ENCODE measurements at places on chromosomes 13 and 19.
A peak's percentile ranks its signal among the peaks of the same experiment; 100 is the strongest.

- DNase-seq = peak; percentile 70
Observed at GRCh38 chr19:34220472-34221063, 33.8 kb upstream of the GARRE1 start.

DNA sequence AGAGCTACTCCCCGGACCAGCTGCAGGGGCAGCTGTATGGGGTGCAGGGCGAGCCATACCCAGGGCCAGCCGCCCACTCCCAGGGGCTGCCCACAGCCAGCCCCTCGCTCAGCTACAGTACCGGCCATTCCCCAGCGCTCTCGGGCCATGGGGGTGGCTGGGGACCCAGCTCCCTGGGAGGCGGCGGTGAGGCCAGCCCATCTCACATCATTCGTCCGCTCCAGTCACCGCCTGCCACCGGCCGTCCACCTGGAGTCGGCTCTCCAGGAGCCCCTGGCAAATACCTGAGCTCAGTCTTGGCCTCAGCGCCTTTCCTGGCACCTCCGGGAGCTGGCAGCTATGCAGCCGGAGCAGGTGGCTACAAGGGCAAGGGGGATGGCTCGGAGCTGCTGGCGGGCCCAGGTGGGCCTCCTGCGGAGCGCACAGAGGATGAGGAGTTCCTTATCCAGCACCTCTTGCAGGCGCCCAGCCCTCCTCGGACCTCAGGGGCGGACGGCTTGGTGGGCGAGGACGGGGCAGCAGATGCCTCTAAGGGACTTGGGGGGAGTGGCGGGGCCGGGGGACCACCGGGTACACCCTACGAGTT lies 4.9 kb downstream of the PRR12 start:
- DNase-seq = no peak

GRCh38 chr13:42011601-42012350 lies 36.7 kb upstream of the DGKH start:
- DNase-seq = no peak

DNA sequence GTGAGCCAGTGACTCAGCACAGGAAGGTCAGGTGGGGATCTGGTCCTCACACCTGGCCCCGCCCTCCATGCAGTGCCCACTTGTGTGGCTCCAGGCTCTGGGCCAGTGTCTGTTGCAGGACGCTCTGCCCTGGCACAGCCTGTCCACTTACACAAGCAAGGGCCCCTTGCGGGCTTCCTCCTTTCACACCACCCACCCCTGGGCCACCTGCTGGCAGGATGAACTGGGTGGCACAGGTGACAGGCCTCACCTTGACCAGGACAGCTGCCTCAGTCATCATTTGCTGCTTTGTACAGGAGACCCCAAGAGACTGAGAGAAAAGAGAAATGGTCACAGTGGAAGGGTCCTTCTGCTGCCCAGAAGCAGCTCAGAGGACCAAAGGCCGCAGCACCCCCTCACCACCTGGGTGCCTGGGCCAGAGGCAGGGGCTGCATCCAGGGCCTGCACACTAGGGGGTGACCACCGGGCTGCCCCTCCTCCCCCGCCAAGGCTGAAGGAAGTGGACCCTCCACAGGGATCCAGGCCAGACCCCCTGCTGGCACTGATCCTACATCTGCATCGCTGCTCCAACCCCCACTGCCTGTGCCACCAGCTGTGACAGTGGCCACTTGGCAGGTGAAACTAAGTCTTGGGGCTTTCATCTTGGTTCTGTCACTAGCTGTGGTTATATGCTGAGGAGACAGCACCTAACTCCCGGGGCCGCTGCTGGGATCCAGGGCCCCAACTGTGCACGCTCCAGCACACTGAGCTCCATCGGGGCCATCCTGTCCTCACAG lies 110.3 kb downstream of the TUBA3C start:
- DNase-seq = no peak

GRCh38 chr19:16917401-16917800 lies 28.6 kb downstream of the F2RL3 start:
- no peak for DNase-seq

DNA sequence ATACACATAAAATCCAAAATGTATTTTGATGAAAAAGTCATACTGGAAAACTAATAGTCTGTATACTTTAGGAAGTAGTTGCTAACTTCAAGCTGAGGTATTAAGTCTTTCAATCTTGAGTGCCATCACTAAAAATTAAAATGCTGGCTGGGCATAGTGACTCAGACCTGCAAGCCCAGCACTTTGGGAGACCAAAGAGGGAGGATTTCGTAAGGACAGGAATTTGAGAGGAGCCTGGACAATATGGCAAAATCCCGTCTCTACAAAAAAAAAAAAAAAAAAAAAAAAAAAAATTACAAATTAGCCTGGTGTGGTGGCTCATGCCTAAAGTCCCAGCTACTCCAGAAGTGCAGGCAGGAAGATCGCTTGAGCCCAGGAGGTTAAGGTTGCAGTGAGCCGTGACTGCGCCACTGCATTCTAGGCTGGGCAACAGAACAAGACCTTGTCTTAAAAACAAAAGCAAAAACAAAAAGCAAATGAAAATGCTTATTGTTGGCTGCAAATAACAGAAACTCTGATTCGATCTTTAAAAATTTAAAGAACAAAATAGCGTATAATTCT lies 1994.2 kb upstream of the PCDH20 start:
- no peak for DNase-seq

DNA sequence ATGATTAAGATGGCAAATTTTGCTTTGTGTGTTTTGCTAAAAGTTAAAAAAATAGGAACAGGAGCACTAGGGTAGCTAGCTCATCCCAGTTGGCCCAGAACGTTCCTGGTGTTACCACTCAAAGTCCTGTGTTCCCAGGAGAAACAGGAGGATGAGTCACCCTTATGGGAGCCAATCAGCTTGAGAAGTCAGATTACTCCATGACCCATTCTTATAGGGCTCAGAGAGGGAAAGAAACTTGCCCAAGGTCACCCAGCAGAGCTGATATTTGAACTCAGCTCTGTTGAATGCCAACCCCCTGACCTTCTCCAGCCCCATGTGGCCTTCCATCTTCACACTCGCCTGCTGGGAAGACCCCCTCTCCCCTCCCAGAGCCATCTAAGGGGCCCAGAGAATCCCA lies 13.0 kb downstream of the NMRK2 start:
- DNase-seq = no peak

GRCh38 chr19:40512473-40513344 lies 45.9 kb downstream of the SPTBN4 start:
- no peak for DNase-seq

DNA sequence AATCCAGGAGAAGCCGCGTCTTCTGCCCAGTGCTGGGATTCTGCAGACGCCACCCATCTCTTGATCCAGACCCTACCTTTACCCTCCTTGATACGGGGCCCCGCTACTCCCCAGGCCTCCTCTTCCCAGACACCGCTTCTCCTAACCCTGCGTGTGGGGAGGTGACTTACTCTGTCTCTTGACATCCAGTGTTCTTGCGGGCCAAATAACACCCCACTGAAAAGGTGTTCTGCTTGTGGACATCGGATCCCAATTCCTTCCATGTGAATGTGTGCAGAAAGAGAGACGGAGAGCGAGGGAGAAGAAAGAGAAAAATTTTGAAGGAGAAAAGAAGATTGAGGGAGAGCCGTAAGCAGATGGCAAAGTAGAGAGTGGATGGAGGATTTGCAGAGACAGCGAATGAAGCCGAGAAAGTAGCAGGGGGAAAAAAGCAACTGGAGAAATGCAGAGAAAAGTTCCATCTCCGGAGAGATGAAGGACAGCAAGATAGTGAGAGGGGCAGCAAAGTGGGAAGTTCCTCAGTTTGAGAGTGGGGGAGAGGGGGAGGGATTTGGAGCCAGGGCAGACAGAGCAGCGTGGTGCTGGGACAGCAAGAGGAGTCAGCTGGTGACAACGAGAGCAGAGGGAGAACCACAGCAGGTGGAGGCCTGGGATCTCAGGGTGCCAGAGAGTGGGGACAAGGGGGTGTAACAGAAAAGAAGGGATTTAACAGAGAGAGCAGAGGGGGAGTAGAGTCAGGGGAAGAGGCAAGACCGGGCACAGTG lies 814 bp downstream of the ZNF480 start:
- DNase-seq = no peak

DNA sequence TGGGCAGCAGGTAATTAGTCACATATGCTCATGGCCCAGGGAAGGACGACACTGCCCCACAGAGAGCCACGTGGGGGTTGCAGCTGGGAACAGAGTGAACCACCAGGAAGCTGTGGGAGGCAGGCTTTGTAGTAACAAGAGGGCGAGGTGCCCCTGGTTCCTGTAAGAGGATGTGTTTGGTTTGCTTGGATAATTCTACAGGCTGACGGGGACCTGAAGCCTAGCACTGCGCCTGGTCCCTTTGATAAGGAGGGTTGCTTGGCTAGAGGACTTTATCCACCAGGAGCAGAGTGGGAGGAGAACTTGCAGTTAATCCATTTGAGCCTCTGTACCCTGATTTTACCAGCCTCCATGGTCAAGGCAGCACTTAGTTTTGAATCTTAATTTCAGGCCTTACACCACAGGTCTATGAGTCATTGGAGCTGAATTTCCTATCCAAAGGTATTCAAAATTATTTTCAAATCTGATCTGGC lies 67.4 kb upstream of the CLDN10 start:
- no peak for DNase-seq

DNA sequence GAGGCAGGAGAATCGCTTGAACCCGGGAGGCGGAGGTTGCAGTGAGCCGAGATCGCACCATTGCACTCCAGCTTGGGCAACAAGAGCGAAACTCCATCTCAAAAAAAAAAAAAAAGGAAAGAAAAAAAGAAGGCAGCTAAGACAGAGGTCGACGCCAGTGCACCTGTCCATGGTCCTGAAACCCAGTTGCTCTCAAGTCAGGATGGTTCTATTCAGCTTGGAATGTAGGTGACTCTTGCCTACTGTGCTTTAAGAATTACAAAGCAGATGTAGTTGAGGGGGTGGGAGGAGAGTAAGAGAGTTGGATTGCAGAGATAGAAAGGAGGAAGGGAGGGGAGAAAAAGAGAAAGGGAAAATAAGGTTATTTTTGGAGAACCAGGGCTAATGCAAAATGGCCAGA lies 18.7 kb downstream of the CACNG7 start:
- peak; percentile 58 for DNase-seq

DNA sequence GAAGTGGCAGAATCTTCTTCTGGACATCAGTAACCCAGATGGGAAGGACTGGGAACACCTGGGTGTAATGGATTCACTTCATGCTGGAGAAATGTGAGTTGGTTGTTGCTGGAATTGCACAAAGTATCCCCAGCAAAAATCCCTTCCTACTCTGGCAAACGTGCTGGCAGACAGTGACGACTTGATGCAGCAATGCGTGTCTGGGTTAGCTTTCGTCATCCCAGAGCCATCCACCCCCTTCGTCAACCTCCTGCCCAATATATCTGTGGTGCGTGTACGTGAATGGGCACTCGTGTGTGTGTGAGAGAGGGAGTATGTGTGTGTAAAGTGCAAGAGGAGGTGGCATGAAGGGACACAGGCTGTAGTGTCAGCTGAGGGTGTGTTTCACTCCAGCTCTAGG lies 70.9 kb downstream of the TM9SF2 start:
- DNase-seq = no peak

GRCh38 chr13:28820099-28821051 lies at the start of gene MTUS2:
TSS of gene MTUS2 (plus strand) at chr13:28820339.
- DNase-seq = peak; percentile 63

DNA sequence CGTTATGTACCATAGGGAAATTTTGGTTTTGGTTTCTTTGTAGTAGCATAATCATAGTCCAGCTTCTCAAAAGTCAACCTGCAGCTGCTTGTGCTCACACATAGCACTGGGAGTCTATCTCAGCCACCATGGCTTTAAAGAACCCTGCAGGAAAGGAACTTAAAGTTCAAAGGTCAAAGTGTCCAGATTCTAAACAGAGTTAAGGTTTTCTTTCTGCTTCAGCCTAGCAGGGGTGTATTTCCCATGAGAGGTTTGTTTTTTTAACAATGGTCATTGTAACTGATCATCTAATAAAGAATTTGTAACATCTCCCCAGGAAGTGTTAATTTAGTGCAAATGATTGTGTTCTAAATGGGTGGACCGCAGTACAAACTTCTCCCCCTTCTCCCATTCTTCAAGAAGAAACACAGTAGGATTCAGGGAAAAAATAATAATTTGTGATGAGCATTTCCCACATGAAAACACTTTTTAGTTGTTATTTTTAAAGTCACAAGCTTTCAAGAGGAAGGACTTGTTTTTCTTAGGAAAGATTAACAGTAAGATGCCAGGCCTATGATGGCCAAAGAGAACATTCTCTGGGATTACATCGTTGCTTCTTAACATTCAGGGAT lies 168.0 kb downstream of the EFNB2 start:
- no peak for DNase-seq
